Stimulated activated CD8-positive, alpha-beta memory T cell treated with anti-CD3 and anti-CD28 coated beads, Interleukin-15, amount 100 ng/mL, for 1 hour (primary cell): ENCODE measurements at places on chromosomes 11 and 22.

DNA sequence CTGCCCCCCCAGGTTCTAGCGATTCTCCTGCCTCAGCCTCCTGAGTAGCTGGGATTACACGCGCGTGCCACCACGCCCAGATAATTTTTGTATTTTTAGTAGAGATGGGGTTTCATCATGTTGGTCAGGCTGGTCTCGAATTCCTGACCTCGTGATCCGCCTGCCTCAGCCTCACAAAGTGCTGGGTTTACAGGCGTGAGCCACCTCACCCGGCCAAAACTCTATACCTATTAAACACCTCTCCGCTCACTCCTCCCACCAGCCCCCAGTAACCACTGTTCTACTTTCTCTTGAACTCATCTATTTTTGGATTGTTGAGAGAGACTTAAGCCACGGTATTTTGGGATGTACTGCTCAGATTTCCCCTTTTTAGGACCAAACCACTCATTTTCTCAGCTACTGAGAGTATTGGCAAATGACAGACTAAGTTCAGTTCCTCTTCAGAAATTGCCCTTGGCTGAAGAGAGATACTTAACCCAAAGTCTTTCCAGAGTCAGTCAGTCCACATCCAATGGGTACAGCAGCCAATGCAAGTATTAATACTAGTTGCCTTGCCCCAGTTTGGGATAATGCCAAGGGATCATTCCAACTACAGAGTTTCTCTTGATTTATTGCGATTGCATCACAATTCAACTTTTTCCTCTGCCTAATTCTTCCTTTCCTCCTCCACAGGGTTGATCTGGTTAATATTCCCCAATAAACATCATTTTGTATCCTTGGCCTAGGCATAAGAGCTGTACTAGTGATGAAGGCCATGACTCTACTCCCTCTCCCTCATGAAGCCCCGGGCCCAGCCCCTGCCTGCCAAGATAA is 36.8 kb upstream of the CSTF3 start:
- no peak for DNase-seq

DNA sequence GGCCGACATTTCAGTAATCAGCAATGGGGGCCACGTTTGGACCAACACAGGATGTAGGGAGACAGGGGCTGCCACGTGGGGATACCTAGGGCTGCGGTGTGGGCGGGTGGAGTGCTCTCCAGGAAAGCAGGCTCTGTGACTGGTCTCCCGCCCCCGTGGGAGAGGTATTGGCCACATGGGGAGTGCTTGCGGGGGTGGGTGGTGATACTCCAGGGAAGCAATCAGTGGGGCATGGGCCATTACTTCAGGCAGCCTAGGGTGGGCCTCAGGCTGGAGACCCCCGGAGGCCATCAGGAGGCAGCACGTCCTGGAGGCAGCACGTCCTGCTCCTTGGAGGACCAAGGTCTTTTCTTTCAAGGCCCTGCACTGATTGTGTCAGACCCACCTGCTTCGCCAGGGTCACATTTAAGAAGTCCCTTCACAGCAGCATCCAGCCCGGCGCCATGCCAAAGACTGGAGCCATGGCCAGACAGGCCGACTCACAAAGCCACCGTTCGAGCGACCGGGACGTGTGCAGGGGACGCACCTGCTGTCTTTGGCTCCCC is 3.0 kb upstream of the MUC2 start:
- DNase-seq = no peak

- DNase-seq = no peak
Observed at GRCh38 chr22:37421468-37421877, 5.8 kb downstream of the ELFN2 start.

DNA sequence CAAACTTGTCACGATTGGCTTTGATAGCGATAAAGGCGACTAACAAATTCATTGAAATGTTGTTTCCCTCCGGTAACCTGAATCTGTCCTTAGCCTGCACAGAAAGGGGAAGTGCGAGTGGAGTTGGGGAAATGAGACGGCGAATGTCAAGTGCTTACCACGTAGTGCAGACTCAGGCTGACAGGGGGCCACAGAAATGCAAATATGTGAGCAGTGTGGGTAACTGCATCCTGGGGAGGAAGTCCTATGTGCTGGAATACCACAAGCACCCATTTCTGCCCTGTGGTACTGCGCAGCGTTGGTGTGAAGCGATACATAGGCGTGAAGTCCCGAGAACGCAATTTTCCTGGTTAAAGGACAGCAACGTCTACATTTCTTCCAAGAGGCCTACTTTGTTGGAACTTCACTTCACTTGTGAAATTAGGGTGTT is 869 bp upstream of the EIF4ENIF1 start:
- DNase-seq = peak; percentile 14

- DNase-seq = no peak
Observed at GRCh38 chr11:96002339-96002738, 78.4 kb upstream of the MTMR2 start.

DNA sequence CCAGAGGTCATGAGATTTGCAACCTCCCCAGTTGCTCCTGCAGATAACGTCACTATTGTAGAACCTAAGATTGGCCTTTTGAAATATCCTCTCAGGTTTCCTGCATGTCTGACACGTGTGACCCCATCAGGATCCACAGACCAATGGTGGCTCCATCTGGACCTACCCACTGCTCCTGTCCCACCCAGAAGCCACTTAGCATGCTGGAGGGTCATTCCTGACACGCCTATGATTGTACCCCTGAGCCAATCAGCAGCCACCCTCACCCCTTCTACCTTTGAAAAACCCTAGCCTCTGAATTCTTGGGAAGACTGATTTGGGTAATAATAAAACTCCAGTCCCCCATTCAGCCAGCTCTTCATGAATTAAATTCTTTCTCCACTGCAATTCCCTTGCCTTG is 20.1 kb upstream of the NARS2 start:
- DNase-seq = no peak

DNA sequence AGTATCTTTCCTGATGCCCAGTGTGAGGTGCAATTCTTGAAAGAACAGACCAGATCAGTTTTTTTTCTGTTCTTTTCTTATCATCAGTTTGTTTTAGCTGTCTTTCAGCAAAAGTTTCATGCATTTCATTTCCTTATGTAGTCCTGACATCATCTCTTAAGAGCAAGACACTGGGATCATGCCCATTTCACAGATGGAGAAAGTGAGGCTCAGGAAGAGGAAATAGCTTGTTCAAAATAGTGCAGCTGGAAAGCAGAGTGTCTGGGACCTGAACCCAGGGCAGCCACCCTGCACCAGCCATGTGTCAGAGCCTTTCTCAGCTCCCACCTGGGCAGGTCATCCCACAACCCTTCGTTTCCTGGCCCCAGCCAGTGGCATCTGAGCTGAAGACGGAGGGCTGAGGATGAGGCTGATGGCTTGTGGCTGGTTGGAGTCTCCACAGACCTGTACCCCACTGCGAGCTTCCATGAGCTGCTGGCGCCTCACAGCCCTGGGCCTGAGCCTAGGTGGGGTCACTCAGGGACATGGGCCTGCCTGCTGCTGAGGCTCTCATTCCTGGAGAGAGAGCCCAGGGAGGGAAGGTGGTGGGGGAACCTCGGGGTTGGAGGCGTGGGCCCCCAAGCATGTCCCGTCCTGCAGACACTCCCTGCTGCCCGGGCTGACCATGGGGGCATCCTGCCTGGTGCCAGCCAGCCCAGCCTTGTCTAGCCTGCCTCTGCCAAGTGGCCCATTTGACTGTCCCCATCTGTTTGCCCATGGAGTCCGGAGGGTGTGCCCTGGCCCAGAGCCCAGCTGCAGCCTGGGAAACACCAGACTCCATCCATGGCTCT is 61.8 kb downstream of the SMIM38 start:
- no peak for DNase-seq

GRCh38 chr11:5102246-5102645 is 32.9 kb downstream of the OR52E1 start:
- DNase-seq = no peak

DNA sequence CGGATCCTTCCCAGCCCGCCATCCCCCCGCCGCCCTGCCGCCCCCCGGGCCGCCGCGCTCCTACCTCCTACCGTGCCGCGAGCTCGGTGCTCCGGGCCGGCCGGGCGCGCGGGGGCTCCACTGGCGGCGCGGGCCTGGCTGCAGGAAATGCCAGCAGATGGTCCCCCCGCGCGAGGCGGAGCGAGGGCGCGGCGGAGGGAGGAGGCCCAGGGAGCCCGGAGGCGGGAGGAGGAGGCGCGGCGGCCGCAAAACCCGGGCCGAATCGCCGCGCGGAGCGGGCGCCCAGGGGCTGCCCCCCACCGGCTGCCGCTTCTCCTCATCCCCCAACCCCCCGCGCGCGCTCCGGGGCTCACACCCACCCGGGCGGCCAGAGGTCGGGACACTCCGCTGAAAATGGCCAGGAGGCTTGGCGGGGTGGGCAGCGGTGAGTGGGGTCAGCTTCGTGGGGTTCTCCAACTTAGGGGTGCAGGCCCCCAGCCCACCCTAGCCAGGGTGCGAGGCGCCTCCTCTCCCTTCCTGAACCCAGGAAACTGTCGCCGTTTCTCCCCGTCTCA is at the start of gene OSBPL5:
Gene OSBPL5 (minus strand): TSS at position 159 of the 554 bp plus-strand sequence. CDS start 36,162 bp downstream, outside the sequence.
- DNase-seq = peak; percentile 14

DNA sequence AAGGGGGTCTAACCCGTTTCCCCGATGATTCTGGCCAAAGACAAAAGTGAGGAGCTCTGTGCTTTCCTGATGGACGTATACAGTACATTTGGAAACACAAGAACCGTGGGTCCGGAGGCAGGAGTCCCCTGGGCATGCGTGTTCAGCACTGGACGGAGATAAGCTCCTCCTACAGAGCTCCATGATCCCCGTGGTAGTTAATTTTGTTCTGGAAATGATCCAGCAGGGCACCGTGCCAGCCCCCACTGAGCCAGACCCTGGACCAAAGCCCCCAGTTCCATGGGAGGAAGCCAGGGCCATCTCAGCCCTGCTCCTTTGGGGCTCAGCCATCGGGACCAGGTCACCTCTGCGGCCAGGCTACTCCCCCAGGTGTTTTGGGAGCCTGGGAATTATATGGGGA is 83.3 kb downstream of the TRMU start:
- no peak for DNase-seq

DNA sequence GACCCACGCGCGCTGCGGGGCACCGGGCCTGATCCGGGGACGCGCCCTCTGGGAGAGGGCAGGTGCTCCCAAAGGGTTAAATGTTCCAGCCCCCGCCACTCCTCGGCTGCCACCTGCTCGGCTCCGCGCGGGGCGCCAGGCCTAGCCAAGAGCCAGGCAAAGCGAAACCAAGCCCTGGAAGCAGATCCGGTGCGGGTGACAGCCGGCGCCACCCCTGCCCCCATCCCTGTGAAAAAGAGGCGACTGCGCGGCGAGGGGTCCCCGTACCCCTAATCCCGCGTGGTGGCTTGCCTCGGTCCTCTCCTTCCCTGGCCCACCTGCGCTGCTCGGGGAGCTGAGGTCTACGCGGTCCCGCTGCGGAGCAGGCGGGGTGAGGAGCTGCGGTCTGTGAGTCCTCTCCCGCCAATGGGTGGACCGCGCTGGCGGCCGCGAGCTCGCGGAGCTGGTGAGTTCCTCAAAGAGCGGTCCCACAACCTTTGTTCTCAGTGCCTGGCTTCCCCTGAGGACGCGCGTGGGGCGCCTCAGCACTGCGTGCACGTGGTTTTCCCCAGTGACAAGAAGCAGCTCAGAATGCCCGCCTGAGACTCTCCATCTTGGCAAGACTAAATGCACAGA is at the start of gene ME3:
Gene ME3 (minus strand): TSS at position 610 of the 615 bp plus-strand sequence.
- DNase-seq = no peak
